RCC 7860 (cell line): ENCODE measurements at places on chromosomes 12 and 14.

DNA sequence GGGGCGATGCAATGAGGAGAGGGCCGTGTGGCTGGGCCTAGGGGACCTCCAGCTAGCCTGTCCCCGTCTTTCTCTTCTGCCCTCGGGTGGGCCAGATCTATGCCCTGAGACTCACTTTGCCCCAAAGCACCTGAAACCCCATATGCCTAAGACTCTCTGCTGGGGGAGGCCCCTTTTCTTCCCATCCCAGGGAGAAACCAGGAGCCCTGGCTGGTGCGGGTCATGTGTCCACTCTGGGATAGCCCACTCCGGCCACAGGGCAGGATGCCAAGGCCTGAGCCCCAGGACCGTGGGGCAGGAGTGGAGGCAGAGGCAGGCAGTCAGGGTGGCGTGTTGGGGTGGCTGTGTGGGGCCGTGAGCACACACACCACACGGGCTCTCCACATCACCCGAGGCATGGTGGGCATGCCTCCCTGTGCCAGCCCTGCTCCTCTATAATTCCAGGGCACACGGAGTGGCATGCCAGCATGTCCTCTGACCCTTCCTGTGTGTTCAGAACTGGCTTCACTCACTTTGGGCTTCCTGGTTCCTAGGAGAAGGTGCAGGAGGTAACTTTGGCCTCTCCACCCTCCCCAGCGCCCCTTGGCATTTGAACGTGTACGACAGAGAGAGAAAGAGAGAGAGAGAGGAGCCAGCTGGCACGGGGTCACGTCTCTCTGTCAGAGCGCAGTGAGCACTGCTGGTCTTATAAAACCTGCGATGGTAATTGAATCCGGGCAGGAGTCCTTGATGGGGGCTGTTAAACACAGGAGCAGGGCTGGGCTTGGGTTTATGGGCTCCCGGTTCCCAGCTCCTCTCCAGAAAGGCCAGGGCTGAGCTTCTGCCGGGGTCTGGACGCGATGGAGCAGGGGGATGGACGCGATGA lies 144.2 kb downstream of the KIF26A start:
- no peak for DNase-seq

DNA sequence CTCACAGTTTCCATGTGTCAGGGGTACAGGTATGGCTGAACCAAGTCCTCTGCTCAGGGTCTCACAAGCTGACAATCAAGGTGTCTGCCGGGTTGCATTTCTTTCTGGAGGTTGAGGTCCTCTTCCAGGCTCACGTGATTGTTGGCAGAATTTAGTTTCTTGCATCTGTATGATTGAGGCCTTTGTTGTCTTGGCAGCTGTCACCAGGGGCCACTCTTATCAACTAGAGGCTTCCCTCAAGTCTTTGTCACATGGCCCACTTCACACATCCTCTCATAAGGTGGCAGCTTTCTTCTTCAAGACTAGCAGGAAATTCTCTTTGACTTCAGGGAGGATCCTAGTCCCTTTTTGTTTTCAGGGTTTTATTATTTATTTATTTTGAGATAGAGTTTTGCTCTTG lies 46.0 kb upstream of the FOS start:
- no peak for DNase-seq

DNA sequence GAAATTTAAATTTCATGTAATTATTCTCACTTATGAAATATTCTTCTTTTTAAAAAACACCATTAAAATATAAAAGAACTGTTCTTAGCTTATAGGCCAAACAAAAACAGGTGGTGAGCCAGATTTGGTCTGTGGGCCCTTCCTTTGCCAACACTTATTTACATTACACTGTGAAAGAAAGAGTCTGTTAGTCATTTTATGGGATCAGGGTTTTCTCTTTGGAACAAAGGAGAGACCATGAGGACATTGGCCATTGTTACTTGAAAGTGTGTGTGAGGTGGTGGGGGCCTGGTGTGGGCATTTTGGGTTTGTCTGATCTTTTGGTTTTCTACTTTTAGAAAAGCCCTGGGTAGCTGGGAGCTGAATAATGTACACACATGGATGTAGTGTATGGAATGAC lies 62.7 kb downstream of the TTC6 start:
- DNase-seq = no peak

DNA sequence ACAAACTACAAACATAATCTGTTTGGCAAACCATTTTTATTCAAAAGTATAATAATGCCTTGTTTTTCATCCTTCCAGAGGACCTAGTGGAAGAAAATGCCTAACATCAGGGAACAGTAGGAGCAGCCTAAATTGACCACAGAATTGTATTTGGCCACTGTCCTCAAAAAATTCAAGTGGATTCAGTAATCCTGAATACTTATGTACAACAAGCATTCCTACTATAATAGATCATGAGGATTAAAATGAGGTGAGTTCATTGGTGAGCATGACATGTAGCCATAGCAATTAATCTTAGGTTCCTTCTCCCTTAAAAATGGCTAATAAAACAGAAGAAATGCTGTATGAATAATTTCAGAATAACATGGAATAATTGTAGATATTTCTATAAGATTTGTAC lies 209.3 kb downstream of the DAD1 start:
- peak; percentile 14 for DNase-seq

DNA sequence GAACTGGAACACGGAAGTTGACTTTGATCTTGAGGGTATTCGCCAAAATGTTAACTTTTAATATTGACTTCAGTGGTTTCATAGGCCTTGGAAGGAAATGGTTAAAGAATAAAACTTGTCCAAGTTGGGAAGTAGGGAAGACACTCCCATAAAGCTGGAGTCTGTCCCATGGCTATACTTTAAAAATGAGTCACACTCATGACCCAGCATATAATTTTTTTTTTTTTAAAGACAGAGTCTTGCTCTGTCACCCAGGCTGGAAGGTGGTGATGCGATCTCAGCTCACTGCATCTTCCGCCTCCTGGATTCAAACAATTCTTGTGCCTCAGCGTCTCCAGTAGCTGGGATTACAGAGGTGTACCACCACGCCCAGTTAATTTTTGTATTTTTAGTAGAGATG lies 19.6 kb downstream of the TMPRSS12 start:
- DNase-seq = peak; percentile 29

DNA sequence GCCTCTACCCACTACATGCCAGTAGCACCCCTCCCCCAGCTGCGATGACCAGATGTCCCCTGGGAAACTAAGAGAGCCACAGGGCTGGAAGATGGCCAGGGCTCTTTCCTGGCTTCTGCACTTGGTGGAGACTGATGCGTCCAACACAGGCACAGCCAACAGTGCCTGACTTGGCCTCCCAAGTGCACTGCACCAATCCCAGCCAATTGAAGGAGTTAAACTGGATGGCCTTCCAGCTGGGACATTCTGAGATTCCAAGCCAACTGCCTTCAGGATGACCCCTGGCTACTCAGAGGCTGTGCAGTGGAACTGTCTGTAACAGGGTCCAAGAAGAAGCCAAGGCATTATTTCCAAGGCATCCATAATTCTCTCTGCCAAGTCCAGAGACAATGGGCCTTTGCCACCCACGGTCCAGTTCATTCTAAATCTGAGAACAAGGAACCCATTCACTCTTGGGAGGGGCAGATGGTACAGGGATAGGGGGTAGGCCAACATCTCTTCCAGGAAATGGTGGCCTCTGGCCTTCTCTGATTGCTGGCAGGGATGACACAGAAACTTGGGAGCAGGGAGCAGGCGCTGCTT lies 35.2 kb downstream of the PRIMA1 start:
- no peak for DNase-seq

- DNase-seq = no peak
Measured at GRCh38 chr12:40693207-40693821, 1.1 kb downstream of the CNTN1 start.

GRCh38 chr12:19895246-19896020 lies 456.1 kb downstream of the AEBP2 start:
- DNase-seq = no peak

DNA sequence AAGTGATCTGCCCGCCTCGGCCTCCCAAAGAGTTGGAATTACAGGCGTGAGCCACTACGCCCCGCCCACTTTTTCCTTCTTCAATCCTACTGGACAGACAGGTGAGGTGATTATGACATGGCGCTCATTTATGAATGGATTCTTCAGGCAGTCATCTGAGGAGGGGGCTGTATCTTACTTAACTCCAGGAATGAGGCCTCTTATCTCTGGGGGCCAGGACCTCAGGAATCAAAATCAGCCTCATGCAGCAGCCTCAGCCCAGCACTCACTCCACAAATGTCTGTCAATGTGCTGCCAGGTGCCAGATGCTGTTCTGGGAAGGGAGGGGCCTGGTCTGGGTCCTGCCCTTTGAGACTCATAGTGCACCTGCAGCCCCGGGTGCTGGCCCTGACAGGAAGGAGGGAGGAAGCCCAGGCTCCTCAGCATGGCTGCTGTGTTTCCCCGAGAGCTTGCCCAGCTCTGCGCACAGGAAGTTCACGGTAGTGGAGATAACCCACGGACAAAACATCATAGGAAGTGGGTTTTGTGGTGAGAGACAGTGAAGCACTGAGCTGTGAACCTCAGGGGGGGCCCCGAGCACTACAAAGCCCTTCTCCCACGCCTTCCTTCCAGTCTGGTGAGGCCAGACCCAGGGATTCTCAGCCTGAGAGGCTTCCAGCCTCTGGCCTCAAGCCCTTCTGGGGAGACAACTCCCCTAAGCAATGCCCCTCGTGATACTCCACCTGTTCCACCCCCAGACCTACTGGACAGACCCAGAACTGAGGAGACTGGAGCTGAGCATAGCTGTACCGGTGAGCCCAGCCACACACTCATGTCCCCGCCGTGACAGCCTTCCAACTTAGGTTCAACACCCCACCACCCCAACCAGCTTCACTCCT lies 22.3 kb downstream of the GALNT6 start:
- peak; percentile 82 for DNase-seq

DNA sequence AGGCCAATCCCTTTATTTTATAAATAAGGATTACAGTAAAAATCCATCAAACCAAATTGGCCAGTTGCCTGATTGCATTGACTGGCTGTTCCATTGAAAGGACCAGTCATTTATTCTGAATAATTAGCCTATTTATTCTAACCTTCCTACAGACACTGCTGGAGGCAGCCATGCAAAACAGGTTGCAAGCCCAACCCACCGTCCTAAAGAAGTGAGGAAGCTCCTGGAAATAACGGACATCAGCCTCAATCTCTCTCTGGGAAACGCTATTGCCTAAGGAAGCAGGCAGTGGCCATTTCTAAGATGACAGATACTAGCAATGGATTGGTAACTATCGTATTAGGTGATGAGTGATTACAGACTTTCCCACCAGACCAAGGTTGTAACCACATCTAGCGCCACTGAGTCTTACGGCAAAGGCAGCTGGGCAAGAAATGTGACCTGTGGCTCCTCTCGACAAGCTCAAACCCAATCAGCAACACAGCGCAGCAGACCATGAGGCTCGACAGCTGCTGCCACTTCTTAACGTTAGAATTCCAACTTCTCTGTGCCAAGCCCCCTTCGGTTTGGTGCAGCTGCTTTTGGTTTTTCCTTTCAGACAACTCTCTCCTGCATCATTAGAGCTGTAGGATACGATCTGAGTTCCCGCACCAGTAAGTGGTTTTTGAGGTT lies 134.2 kb downstream of the KCNK10 start:
- DNase-seq = no peak

- DNase-seq = peak; percentile 82
Measured at GRCh38 chr14:23115039-23115731, 3.9 kb downstream of the CEBPE start.

DNA sequence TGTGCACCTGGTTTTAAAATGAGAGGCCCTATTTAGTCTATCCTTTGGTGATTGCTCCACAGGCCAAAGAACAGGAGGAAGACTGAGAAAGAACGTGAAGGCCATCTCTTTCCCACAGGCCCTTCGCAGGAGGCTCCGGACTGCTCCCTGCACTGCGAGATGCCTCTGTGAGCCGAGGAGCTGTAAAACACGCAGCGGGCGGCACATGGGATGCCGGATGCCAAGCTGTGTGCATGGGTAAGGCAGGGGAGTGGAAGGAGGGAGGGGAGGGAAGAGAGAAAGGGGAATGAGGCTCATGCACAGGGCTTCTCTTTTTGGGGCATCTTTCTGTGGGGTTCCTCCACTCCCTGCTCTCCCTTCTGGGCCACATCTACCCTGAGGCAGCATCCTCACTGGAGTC lies 61.6 kb downstream of the SPTB start:
- DNase-seq = no peak

DNA sequence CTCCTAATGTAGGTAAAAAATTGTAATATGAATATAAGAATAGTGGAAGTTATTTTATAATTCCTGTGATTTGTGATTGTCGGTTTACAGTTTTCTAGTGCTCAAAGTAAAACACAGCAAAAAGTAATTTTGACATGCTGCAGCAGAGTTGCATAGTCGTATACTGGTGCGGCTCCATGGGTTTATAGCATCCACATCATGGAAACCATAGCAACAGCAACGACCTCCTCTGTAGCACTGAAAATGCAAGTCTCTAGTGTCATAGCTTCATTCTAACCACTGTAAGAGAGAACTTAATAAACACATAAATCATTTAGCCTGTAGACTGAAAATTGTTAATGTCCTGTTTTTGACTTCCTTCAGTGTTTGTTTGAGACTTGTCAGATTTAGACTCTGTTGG lies 574.3 kb downstream of the KCNH5 start:
- no peak for DNase-seq

- DNase-seq = no peak
Measured at GRCh38 chr12:20457582-20457981, 89.2 kb downstream of the PDE3A start.

GRCh38 chr12:99413751-99414150 lies 233.8 kb upstream of the GARIN6 start:
- no peak for DNase-seq

GRCh38 chr12:52647601-52648000 lies 4.4 kb downstream of the KRT2 start:
- no peak for DNase-seq

GRCh38 chr14:96100161-96101064 lies 61.3 kb downstream of the C14orf132 start:
- DNase-seq = peak; percentile 26

DNA sequence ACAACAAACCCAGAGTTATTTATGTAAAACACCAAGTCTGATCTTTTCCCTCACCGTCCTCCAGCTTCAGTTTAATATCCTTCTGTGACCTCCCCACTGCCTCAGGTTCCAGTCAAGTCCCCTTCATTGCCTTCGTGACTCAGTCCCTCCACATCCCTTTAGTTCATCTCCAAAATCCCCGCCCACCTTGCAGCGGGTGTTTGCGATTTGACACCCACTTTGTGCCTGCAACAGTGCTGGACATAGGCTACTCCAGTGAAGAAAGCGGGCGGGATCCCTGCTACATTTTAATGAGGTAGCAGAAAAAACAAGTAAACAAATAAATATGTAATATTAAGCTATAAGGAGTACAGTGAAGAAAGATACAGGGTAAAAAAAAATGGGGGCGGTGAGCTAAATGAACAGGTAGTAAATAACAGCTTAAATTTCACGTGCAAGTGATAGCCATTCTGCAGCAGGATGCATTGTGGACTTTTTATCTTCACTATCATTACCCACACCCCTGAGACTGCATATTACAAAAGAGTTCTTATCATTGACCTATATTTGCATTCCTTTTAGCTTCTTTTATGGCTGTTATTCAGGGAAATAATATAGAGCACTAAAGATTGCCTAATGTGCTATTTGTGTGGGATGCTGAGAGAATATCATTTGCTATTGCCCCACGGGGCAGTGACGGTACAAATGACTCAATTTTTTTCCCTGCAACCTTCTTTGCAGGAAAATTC lies 222.8 kb upstream of the NUDT4 start:
- no peak for DNase-seq

GRCh38 chr12:31315044-31315715 lies 10.8 kb downstream of the SINHCAF start:
- DNase-seq = no peak
